Substantia nigra (tissue), 51 donors: ENCODE measurements at places on chromosomes 1 and 21.

DNA sequence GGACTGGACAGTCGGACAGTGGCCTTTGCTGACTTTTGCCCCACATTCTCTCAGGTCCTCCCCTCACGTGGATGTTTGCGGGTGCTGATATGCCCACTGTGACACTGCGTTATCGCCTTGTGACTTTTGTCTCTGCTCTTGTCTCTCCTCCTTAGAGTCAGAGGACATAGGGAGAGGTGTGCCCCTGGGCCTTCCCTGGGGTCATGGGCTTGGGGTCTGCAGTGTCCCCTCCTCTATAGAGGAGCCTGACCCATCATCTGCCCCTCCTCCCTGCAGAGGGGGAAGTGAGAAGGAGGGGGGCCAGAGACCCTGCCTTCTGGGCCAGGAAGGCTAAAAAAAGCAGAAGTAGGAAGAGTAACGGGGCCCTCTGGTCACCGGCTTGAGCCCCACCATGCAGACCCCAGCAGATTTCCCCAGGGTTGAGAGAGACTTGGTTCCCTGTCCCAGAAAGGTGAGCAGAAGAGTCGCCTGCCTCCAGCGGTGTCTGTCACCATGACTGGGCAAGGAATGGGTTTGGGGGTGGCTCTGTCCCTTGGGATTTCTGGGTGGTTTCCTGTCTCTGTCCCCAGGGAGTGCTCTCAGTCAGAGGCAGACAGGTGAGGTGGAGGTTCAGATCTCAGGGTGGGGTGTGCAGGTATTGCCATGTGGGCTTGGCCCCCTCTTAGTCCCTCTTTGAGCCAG, 13.3 kb downstream of the RPS6KA1 start:
- DNase-seq: no peak

GRCh38 chr1:12553963-12554362, 64.0 kb downstream of the DHRS3 start:
- DNase-seq: no peak

DNA sequence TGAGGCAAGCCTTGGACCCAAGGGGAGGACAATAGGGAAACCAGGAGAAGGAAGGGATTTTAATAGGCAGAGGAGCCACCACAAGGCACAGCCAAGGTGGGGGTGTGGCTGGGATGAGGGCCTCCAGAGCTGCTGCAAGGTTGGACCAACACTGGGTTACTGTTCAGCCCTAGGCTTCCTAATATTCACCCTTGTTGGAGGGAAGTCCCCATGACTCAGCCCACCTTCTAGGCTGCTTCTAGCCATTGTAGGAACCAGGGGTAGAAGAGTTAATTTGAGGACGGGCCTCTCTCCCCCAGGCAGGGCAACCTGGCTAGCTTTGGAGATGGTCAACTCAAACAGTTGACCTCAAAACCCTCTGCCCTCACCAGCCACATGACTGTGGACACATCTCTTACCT, 59.5 kb downstream of the KCNN3 start:
- DNase-seq: no peak

GRCh38 chr1:50971748-50972305, 1.8 kb downstream of the CDKN2C start:
- no peak for DNase-seq

GRCh38 chr1:60073605-60074278, at the start of gene C1orf87:
Gene C1orf87 (minus strand): TSS chr1:60073770. CDS start chr1:60072643, 1,127 bp downstream.
- no peak for DNase-seq

DNA sequence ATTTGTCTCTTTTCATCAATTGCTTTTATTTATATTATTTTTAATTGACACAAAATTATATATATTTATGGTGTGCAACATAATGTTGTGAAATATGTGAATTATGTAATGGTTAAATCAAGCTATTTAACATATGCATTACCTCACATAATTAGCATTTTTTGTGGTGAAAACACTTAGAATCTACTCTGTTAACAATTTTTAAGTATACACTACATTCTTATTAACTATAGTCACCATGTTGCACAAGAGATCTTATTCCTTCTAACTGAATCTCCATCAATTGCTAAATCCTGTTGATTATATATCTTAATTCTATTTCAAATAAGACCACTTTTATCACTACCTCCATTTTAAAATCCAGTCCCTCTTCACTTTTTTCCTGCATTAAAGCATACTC, 42.5 kb downstream of the PLPPR5 start:
- no peak for DNase-seq
